ENCODE measurements at places on chromosomes 1 and 21.

DNA sequence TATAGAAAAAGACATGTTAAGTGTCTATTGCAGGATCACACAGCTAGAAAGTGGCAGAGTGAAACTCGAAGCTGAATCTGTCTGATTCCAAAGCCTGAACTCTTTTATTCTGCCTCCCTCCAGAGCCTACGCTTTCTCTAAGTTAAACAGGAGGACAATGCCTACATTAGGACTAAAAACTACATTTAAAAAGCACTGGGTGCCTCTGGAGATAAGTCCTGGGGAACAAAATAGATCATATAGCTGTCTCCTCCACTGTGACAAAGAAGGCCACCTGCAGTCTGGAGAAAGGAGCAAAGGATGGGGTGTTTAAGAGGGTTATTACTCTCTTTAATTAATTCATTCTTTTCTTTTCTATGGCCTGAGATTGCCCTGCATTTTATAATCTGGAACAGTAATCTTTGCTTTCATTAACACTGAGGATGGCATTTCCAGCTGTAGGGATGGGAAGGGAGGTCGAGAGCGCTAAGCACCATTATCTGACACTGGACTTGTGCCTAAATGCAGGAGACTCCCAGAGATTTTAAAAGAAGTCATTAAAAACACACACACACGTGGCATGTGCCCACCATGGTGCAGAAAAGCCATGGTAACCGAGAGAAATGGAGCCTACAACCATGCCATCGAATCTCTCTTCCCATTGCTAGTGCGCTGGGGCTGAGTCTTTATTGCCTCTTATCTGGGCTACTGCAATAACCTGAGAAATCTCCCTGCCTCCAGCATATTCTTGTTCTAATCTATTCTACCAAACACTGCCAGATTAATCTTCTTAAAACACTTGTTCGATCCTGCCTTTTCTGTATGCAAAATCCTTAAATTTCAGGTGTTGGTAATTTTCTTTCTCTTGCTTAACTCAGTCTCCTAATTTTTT is 92.2 kb downstream of the PLXNA2 start:
- no peak for DNase-seq

- DNase-seq, result no peak
These were observed 151.8 kb downstream of the PTPRU start for GRCh38 chr1:29388170-29388569.

DNA sequence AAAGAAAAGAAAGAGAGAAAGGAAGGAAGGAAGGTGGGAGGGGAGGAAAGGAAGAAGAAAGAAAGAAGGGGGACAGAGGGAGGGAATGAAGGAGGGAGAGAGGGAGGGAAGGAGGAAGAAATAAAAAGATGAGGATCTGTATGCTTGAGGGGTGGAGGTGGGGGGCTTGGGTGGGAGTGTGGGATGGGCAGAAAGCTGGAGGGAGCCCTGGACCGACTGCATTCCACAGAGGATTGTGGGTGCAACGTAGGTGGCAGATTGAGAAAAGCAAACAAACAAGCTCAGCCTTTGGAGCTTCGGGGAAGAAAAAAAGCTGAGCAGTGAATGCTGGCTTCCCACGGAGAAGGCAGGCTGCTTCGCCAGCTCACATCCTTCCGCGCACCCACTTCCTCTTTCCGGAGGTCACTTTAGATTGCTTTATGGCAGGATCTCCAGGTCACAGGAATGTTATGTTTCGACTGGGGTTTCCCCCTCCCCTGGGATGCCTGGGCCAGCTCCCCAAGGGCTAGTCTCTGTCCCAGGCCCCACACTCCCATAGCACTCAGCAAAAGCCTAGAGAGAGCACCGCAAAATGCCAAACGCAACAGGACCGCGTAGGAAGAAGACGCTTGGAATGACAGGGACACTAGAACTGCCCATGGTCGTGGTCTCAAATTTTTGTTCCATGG is 20.7 kb upstream of the LGALS8 start:
- peak; percentile 85 for DNase-seq

DNA sequence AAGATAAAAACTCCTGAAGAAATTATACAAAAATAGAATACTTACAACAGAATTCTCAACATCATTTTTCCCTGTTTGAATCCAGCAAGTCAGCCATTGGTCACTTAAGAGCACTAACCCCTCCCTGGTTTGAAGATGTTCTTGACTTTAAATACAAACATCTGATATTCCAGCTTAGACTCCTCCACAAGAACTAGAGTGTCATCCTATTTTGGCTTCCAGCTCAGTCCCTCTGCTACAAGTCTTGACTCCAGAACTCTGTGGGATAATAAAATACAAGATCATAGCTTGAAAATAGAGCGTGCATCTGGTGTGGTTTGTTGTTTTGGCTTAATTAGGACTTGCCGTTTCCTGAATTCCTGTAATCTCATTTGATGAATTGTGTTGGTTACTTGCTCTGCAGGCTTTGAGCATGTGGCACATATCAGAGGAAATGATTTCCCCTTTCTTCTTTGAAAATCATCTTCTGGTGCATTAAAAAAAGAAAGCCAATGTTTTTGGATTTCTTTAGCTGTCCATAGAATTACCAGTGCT is 63.7 kb upstream of the DPT start:
- no peak for DNase-seq

GRCh38 chr1:194940336-194941030 is 1667.8 kb downstream of the KCNT2 start:
- no peak for DNase-seq

- DNase-seq, result no peak
These were observed 12.3 kb downstream of the ZBTB7B start for GRCh38 chr1:155014709-155015508.

GRCh38 chr1:27145934-27146354 is 9.0 kb downstream of the SLC9A1 start:
- DNase-seq, result no peak

- no peak for DNase-seq
These were observed 89.7 kb downstream of the ADCY10 start for GRCh38 chr1:167824163-167824794.

GRCh38 chr1:99648107-99648506 is 2.2 kb downstream of the PALMD start:
- DNase-seq, result no peak

DNA sequence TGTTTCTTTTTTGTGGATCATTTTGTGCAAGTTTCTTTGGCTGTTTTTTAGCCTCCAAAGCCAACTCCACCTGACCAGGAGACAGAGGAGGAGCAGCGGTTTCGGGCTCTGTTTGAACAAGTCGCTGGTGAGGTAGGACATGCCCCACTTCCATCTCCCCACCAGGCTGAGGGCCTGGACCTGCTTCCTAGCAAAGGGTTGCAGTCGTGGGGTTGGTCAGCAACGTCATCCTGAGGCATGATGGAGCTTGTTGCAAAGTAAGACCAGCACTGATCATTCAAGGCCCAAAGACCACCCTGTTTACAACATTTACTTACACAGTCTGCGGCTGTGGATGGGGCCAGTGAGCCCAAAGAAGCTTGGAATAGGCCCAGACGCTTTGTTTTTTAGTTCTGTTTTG is 40.3 kb downstream of the CAPN9 start:
- no peak for DNase-seq

- DNase-seq, result no peak
These were observed 452.1 kb downstream of the TTLL7 start for GRCh38 chr1:83546874-83547273.

DNA sequence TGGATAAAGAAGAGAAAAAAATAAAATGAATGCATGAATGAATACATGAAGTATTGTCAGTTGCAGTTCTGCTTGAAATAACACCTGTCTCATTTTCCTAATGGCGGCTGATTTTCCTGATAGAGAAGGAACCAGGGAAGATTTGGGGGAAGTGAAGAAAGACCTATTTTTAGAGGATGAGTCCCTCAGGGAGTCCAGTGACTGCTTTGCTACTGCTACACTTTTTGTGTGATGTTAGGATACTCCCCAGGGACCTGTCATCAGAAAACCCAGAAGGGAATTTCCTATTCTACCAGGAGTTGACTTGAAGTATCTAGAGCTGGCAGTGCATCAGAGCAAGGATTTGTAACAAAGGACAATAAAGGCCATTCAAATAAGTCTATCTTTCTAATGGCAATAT is 114.8 kb downstream of the MAB21L3 start:
- DNase-seq, result peak; percentile 9

- DNase-seq, result no peak
These were observed 26.7 kb downstream of the DMBX1 start for GRCh38 chr1:46516200-46516950.

DNA sequence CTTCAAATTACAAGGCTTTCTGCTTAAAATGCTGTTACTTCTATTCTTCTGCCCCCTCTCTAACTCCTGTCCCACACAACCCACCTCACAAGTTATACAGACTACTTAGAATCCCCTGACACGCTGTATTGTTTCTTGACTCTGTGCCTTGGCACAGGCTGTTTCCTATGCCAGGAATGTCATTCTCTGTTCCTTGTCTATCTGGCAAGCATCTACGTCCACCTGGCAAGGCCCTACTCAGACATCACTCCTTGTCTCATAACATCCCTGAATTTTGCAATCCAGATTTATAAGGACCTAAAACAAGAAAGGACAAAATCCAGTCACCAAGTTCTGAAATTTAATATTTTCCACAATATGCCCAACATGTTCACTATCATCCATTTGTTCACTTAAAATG is 182.0 kb upstream of the CHRM3 start:
- DNase-seq, result no peak

DNA sequence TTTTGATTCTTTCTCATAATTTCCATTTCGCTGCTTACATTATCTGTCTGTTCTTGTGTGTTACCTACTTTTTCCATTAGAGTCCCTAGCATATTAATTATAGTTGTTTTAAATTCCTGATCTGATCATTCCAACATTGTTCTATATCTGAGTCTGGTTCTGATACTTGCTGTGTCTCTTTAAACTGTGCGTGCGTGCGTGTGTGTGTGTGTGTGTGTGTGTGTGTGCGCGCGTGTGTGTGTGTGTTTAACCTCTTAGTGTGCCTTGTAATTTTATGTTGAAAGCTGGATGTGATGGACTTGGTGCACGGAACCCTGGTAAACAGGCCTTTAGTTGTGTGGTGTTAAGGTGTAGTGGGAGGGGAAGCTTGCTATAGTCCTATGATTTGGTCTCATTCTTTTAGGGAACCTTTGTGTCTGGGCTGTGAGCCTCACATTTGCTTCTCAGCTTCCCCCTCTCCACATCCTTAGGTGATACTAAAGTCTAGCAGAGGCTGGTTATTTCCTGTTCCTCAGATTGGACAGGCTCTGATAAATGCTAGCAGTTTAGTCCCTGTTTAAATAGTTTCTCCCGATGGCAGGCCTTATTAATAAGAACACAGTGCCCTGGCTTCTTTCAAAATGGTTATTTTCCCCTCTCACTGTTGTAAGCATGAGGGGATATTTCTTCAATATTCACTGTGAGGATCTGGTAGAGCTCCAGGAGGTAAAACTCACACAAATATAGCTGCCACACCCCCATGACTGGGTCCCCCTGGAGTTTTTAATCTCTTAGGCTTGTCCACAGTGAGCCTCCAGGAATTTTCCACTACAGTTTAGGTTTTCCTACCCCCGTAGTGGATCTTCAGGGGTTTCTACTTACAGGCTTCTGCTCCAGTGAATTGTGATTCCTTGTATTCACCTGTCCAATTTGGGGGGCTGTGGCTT is 118.3 kb downstream of the GALNT2 start:
- DNase-seq, result peak; percentile 17

GRCh38 chr1:47812904-47813514 is 184.2 kb downstream of the TRABD2B start:
- DNase-seq, result no peak

DNA sequence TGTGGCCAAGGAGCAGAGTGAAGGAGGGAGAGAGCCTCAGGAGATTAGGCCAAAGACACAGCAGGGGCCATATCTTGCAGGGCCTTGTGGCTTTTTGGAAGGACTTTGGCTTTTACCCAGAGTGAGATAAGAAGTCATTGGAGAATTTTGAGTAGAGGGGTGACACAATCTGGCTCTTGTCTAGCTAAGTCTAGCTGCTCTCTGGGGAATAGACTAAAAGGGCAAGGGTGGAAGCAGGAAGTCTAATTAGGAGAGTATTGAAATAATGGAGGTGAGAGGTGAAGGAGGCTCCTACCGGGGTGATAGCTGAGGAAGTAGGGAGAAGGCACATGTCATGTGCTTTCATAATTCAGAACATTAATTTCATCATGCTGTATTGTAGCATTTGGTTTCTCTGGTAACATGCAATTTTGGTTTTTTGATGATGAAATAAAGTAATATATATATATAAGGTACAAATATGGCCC is 34.3 kb upstream of the KCNA3 start:
- peak; percentile 68 for DNase-seq

DNA sequence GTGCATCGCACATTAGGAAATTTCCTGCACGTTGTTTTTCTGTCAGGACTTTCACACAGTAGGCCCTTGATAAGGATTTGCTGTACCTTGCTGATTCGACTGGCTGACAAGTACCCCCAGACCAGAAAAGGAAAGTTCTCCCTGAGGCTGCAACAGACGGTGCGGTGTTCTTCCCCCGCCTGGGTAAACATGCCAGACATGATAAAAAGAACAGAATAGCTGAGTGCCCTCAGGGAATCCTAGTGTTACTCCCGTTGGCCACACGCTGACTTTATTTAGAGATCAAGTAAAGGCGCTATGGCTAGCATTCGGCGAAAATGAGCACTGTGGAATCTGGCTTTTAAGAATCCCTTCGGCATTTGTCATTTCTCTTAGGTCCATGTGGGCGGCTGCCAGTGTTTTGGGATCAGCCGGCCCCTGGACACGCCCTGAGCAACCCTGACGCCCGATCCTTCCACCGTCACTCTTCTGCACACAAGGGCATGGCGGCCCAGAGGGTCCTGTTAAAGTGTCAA is 607.7 kb downstream of the KIF26B start:
- DNase-seq, result no peak

DNA sequence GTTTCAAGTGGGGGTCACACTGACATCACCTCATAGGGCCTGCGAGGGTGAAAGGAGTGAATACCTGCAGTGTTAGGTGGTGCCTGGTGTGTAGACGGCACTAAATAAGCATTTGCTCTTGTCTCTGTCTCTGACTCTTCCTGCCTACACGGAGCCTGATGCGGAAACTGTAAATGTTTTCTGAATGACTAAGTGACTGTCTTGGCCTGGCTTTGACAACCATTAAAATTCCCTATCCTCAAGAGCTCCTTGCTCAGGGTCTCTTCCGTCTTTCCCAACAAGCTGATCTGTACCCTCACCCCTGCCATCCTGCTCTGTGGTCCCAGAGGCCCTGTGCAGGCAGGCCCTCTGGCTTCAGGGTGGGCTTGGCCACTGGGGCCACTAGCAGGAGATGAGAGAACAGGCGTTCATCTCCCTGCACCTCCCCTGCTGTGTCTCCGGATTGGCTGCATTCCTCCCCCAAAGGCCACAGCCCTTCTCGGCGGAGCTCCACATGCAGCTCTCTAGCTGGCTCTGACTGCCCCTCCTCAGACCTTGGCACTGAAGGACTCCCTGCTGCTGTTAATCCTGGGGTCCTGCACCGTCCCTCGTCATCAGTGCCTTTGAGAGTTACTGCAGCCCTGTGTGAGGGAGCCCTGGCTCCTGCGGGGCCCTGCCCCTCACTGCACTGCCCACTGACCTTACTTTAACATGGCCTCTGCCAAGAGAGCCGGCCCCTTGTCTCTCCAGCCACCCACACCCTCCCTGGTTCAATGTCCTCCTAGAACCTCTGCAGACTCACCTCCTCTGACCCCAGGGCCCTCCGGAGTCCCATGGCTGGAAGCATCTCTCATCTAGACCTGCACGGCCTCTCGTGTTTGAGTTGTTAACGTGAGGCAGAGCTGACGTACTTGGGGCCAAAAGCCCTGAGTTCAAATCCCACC is 211.1 kb downstream of the MATN1 start:
- DNase-seq, result no peak

All from suppressor macrophage (primary cell).